ENCODE measurements at places on chromosomes 1 and 21. TPM values are rescaled to one million over a fixed set of nuclear protein-coding genes. Genes with fewer than 3 reads are reported as not detected.

SLC35E2B gene
- 35.4 TPM for total RNA-seq

PEAR1 gene
- 1.6 TPM for total RNA-seq

CLDN19 gene
- total RNA-seq, result not detected

CLCA1 gene
- under 0.01 TPM for total RNA-seq

HIVEP3 gene
- 1.8 TPM for total RNA-seq

TAS1R1 gene
- total RNA-seq, result not detected

TFF2 gene
- not detected for total RNA-seq

TEX38 gene
- total RNA-seq, result not detected

SLFNL1 gene
- total RNA-seq, result 0.87 TPM

AVPR1B gene
- not detected for total RNA-seq

CD1C gene
- not detected for total RNA-seq

TMEM240 gene
- total RNA-seq, result 7.2 TPM

MAN1C1 gene
- 2.4 TPM for total RNA-seq

F13B gene
- total RNA-seq, result not detected

UTS2 gene
- not detected for total RNA-seq

Measured in uterine smooth muscle cell (primary cell).